EL (cell line): ENCODE measurements at places on chromosomes 7 and 10.

DNA sequence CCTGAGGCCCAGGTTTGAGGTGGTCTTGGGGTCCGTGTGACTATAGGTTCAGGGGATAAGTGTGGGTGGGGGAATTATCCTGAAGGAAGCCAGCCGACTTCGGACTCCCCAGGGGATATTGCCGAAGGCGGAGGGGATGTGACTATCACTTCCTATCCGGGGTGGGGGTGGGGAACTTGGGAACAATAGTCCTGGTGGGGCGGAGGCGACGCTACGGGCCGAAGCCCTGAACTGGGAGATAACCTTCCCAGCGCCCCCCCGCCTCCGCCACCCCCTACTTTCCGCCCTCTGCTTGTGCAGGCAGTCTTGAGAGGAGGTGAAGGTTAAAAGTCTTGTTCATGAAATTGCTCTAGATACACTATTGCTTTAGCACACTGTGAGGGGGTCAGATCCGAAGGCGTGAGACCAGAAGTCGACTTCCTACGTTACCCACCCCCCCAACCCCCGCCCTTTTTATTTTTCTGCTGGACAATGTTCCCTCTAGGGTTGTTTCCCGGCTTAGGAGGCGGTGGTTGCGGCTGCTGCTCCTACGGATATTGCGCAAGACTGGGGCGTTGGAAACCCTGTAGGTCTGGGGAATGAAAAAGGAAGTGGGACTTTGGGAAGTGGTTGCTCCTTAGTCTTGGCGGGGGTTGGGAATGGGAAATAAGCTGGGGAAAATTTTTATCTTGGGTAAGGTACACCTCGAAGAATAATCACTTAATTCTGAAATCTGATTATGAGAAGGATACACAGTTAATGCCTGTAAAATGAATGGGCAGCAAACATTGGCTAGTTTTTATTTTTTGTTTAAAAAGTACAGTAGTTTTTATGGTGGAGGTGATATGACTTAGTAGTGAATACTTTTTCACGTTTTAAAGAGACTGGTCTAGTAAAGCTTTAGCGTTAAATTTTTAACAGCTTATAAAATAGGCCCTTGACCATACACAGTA lies 1.5 kb downstream of the PTPN12 start:
- peak; percentile 97 for DNase-seq

DNA sequence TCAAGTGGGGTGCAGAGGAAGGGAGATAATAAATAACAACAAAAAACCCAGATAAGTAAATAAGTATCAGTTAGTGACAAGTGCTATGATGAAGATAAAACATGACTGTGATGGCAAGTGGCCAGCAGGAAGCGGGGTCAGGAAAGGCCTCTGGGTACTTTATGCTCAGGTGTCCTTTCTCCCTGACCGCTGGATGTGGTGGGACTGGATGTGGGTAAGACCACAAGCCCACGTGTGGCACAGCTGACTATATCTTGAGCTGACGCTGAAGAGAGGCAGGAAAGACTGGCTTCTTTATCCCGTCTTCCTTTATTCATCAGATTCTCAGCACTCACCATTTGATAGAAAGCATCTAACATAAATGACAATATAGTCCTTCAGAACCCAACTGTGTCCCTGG lies 87.8 kb downstream of the CREB5 start:
- no peak for DNase-seq

GRCh38 chr10:6119962-6120361 lies 31.1 kb downstream of the RBM17 start:
- DNase-seq = no peak

- DNase-seq = no peak
Observed at GRCh38 chr10:59666310-59666709, 43.3 kb downstream of the SLC16A9 start.

GRCh38 chr7:155282671-155283070 lies 15.0 kb upstream of the INSIG1 start:
- no peak for DNase-seq

GRCh38 chr10:19944911-19945663 lies 128.9 kb downstream of the PLXDC2 start:
- no peak for DNase-seq

DNA sequence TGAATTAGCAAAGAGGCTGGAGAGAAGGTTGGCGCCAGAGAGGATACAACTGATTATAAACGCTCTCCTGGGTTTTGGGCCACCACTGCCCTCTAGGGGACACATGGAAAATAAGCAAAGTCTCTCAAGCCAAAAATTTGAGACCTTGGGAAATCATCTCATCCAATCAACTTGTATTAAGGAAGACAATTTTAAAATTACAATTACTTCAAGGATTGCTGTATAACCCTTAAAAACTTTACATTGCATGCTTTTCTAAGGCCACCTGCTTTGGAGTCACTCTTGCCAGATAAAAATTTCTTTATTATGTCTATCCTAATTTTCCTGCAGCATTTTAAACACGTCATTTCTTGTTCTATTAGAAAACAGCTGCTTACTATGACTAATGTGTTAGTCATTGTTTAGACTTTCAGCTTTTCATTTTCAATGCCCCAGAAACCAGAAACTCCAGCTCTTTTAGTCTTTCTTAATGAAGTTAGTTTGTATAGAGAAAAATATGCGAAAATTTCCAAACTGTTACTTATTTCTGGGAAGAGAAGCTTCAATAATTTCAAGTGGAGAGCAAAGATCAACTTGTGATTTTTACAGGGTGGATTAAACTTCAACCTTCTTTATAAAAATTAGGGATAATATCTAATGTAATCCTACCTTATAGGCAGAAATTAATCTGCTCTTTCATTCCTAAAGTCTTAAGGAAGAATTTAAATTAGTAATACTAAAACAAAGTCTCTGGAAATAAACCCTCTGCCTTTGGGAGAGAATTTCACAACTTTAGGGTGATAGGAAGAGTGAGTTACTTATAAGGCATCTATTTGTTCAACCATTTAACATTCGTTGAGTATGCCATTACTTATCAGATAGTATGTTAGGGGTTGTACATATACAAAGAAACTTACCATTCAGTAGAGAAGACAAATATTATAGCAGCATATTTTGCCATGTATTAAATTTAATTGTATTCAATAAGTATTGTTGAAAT lies 20.6 kb upstream of the RHOBTB1 start:
- DNase-seq = peak; percentile 84

DNA sequence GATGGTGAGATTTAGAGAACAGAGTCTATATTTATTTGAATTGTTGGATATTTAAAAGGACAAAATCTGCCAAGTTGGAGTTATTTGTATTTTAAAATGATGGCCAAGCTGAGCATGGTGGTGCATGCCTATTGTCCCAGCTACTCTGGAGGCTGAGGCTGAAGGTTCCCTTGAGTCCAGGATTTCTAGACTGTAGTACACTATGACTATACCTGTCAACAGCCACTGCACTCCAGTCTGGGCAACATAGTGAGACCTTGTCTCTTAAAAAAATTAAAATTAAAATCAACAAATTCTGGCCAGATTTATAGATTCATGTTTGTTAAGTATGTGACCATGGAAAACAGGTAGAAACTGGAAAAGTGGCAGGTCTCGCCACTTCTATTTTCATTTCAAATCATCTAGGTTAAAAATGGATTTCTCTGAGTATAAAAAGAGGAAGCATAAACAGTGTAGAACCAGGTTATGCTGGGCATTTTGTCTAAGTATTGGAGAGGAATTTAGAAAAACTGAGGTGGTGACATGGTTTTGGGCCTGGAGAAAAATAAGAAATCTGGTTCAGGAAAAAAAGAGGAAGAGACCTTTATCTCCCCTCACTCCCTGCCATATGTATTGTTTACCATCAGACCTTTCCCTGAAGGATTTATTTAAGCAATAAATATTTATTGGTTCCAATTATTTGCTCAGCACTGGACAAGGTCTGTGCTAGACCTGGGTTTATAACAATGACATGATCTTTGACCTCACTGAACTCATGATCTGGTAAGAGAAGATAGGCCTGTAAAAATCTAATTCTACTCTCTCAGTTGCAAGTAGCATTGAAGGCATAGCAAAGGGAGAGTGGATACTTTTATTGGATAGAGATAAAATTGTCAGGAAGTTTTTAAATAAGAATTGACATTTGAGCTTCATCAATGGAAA lies 134.2 kb downstream of the TSPAN12 start:
- no peak for DNase-seq

GRCh38 chr10:77027576-77027975 lies 610.0 kb downstream of the KCNMA1 start:
- no peak for DNase-seq

DNA sequence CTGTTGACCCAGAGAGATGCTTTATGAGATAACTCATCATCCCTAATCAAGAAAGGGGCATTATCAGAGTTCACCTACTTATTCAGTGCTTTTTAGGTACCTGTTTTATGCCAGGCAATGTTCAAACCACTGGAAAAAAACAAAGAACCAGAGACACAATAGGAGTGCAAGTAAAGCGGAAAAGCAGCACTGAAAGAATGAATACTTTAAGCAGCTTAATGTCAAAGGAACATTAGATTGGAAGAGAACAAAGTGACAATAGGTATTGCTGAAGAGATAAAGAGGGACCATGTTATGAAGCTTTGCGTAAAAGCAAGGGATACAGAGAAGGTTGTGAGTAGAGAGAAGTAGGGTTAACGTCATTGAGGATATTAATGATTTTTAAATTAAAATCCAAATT lies 11.3 kb downstream of the DGKB start:
- no peak for DNase-seq

GRCh38 chr7:132117636-132118035 lies 458.6 kb downstream of the PLXNA4 start:
- no peak for DNase-seq

DNA sequence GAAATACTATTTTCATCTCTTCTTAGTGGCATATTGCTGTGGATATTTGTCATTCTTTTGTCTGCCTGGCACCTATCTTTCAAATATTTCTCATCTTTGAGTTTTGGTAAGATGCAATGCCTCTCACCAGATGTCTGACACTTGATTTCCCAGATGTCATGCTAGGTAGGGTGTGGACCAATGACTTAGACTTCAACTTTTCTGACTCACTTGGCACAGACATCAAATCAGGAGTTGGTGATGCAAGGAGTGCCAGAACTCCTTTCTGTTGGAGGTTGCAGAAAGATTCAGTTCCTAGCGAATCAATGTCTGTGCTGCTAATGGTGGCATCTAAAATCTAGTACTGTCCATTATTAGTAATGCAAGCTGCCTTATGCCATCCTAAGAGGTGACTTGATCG lies 216.9 kb upstream of the FERD3L start:
- DNase-seq = peak; percentile 13

GRCh38 chr7:107166736-107167426 lies 1.9 kb upstream of the HBP1 start:
- no peak for DNase-seq

GRCh38 chr7:142587578-142588191 lies 161.6 kb upstream of the PRSS1 start:
- DNase-seq = peak; percentile 79

GRCh38 chr7:50509459-50509858 lies 55.7 kb downstream of the DDC start:
- no peak for DNase-seq

- DNase-seq = no peak
Observed at GRCh38 chr10:129958629-129959543, 5.2 kb downstream of the EBF3 start.

DNA sequence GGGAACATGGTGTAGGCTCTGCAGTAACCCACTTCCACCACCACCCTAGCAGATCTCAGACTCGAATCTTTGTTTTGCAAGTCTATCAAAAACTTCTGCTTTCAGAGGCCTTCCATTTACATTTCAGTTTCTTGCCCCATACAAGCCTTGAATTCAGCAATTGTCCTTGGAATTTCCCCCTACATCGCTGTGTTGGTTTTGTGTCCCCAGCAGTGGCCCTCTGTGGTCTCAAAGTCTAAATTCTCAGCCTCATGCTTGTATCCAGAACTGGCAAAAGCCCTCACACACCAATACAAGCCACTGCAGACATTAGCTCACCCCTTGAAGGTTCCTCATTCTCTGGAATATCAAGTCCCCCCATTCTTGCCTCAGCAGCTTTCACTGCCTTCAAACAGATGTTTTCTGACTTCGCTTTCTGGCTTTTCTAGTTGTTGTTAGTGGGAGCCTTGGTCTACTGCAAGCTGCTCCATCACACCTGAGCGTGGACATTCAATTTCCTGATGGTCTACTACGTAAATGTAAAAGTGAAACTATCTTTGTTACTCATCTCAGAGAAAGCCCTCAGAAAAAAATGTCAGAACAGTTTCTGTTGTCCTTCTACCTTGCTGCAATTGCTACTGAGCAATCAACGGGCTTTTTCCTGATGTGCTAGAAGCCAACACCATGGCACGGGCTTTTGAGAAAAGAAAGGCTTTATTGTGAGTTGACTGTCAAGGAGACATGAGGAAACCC lies 1.8 kb upstream of the NUB1 start:
- DNase-seq = no peak

DNA sequence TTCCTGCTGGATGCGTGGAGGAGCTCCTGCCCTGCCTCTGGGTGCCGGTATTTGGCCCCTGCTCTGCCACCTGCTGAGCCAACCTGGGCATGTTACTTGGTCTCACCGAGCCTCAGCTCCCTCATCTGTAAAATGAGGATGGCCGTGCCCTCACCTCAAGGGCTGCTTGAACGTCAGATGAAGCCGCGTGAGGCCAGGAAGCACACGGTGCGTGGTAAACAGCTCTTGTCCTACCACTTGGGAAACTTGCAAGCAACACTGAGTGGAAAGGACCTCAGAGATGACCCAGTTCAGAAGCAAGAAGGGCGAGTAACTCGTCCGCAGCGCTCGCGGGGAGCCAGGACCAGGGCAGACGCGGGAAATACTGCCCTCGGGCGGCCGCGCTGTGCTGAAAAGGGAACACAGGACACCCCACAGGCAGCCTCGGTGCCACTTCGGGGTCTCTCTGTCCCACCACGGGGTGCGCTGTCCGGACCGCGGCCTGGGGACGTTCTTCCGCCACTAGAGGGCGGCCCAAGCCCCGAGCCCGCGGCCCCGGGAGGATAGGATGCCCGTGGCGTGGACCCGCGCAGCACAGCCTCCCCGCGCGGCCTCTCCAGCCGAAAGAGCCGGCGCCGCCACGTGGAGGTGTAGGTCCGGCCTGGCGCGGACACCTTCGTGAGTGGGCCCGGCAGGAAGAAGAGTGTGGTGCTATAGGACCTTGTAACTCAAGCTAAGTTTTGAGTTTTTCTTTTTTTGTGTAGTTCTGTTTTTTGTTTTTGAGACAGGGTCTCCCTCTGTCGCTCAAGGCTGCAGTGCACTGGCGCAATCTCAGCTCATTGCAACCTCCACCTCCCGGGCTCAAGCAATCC lies 94.1 kb downstream of the PRKAG2 start:
- DNase-seq = peak; percentile 58

DNA sequence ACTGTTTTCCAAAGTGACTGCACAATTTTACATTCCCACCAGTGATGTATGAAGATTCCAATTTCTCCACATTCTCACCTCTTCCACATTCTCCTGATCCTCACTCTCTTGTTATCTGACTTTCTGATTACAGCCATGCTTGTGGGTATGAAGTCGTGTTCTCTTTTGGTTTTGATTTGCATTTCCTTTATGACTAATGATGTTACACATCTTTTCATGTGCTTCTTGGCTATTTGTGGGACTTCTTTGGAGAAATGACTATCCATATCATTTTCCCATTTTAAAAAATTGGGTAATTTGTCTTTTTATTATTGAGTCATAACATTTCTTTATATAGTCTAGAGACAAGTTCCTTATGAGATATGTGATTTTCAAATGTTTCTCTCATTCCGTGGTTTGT lies 10.5 kb upstream of the GIMAP8 start:
- no peak for DNase-seq

- no peak for DNase-seq
Observed at GRCh38 chr10:124516181-124516580, 54.6 kb downstream of the LHPP start.

GRCh38 chr7:11701829-11702560 lies 130.0 kb downstream of the THSD7A start:
- no peak for DNase-seq
